ENCODE measurements at places on chromosomes 13 and 19.

DNA sequence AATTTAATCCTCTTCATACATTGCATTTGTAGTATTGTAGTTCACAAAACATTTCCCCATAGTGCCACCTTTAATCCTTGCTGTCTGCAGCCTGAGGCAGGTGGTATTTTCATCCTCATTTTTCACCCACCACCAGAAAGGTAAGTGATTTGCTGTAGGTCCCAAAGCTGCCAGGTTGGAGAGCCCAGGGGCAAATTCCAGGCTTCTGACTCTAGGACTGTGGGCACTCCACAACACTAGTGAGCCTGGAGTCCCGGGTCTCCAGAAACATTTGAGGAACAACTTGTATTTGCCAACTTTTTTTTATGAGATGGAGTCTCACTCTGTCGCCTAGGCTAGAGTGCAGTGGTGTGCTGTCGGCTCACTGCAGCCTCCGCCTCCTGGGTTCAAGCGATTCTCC is 6.2 kb downstream of the ILF3 start:
- no peak for DNase-seq

GRCh38 chr19:43616306-43616705 is 3.1 kb downstream of the ZNF428 start:
- no peak for DNase-seq

GRCh38 chr19:5211217-5211822 is 129.3 kb downstream of the PTPRS start:
- no peak for DNase-seq

GRCh38 chr19:35260694-35261304 is 8.0 kb upstream of the USF2 start:
- DNase-seq, result no peak

- DNase-seq, result no peak
These were observed 93.1 kb downstream of the WTIP start for GRCh38 chr19:34574704-34575103.

DNA sequence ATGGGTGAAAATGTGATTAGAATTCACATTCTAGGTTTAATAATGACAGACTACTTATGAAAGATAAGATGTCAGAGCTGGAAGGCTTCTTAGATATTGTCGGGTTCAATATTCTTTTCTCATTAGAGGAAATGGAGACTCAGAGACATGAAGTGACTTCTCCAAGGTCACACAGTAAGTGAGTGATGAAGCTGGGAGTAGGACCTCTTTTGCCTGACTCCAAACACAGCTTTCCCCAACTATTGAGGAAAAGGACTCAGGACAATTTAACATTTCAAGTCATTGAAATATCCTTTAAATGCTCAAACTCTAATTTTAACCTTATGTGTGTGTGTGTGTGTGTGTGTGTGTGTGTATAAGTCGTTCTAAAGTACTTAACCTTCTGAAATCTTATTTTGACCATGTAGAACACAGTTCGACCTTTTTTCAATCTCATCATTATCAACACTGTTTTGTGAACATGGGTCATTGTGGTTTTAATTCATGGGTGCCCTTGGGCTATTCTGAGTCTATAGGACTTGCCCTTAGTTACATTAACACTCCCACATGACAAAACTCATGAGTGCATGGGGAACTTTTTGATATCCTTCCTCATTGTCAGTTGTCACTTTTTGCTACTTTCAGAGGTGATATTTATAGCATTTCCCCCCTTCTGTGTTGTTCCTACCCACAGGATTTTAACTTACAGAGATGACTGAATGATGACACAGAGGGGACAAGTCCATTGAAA is 53.0 kb downstream of the LRCH1 start:
- DNase-seq, result no peak

- DNase-seq, result no peak
These were observed 5.5 kb downstream of the IRS2 start for GRCh38 chr13:109780845-109781383.

DNA sequence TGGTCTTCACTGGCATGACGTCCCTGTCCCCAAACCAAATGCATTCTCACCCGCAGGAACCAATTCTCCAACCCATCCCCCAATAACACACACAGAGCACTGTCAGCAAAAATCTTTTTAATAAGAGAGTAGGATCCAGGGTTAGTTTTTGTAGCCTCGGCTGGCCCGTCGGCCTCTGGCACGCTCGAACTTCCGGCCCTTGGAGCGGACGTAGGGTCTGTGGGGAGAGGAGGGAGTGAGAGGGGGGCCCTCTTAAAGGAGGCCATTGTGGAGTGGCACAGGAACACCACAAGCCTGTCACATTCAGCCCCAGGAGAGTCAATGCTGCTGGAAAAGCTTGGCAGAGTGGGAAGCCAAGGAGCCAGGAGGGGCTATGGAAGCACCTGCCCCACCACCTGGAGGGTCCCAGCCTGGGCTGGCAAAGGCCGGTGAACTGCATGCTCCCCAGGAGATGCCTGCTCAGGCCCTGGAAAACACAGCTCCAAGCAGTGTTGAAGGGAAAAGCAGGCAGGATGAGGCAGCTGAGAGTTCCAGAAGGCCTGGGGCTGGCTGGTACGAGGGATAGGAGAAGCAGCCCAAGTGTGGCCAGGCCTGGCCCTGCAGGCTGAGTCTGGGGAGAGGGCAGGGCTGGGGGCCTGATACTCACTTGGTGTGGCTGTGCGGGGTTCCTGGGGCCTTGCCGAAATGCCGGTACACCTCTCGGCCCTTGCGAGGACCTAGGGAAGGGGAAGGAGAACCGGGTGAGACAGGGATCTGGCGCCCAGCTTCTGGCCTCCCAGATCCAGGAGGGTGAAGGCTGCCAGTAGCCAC is 560 bp upstream of the FAM83E start:
- DNase-seq, result no peak

GRCh38 chr19:41172297-41173164 is 20.5 kb upstream of the CYP2S1 start:
- DNase-seq, result no peak
